ENCODE measurements at places on chromosomes 2 and 18.

GRCh38 chr2:56613920-56614319 is 430.1 kb downstream of the CCDC85A start:
- H3K4me1 ChIP-seq = no peaks in the 10 kb centered on the region
- no peak overlapping the region for H3K4me3 ChIP-seq
- H3K27me3 ChIP-seq = no peaks in the 10 kb centered on the region
- no peak for DNase-seq

- no peaks in the 10 kb centered on the region for H3K27me3 ChIP-seq
- no peak for DNase-seq
- H3K4me3 ChIP-seq = no peak overlapping the region
- no peaks in the 10 kb centered on the region for H3K36me3 ChIP-seq
Observed at GRCh38 chr2:123035541-123035940, 989.5 kb upstream of the CNTNAP5 start.

- H3K27ac ChIP-seq = no peak overlapping the region
- H3K27me3 ChIP-seq = no peaks in the 10 kb centered on the region
- peaks cover 70% of the 10 kb centered on the region for H3K4me1 ChIP-seq
- no peak overlapping the region for H3K4me3 ChIP-seq
Observed at GRCh38 chr2:101753720-101754490, 56.4 kb downstream of the MAP4K4 start.

DNA sequence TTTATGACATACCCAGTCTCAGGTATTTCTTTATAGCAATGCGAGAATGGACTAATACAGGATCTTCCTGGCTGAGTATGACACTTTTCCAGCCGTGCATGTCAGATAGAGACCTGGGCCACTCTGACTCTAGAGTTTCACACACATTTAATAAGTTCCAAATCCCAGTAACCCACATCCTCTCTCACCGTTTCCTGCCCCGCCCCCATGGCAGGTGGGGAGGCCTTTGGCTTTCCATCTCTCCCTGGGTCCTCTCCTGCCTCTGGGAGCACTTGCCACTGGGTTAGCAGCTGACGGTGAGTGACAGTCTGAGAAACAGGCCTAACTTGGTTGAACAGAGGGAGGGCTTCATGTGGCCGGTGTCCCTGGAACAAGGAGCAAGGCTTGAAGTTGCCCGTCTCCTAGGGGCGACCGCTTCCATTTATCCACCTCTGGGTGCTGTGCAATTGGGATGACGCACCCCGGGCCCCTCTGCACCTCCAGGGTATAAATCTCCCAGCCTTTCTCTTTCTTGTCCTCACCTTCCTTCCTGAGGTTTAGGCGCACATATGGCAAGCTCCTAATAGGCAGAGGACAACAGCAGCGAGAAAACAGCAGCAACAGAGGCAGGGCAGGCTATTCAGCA is 152.7 kb upstream of the HDAC4 start:
- DNase-seq = no peak
- H3K27me3 ChIP-seq = peaks cover 16% of the 10 kb centered on the region
- H3K4me1 ChIP-seq = peaks cover 18% of the 10 kb centered on the region
- no peak overlapping the region for H3K27ac ChIP-seq

GRCh38 chr2:190679813-190680591 is 31.1 kb downstream of the NAB1 start:
- H3K27ac ChIP-seq = peak overlapping the region; percentile 72
- peak; percentile 55 for DNase-seq
- H3K36me3 ChIP-seq = peaks cover 29% of the 10 kb centered on the region
- H3K4me3 ChIP-seq = peak overlapping the region; percentile 9

- peak overlapping the region; percentile 95 for H3K4me3 ChIP-seq
- DNase-seq = no peak
- H3K27ac ChIP-seq = peak overlapping the region; percentile 100
- H3K27me3 ChIP-seq = no peaks in the 10 kb centered on the region
Observed at GRCh38 chr2:195659114-195659513, 2.1 kb downstream of the SLC39A10 start.

GRCh38 chr18:12606592-12607315 is 51.2 kb downstream of the SPIRE1 start:
- H3K36me3 ChIP-seq = no peaks in the 10 kb centered on the region
- no peaks in the 10 kb centered on the region for H3K27me3 ChIP-seq
- H3K27ac ChIP-seq = no peak overlapping the region
- H3K4me1 ChIP-seq = peaks cover 2% of the 10 kb centered on the region

DNA sequence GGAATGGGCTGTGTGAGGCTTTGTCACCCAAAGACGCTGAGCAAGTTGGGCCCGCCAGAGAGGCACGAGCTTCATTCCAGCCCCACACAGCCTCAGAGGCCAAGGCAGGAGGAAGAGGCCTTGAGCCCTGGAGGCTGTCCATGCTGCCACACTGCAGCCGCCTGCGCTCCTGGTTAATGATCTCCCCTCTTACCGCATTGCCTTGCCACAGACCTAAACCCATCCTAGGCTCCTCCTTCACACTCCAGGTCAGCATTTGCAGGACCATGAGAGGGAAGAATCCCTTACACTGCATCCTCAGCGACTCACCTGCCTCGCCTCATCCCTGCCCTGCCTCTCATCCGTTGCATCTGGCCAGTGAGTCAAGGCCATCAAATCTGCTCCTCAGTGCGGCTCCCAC is 24.6 kb downstream of the KIF3C start:
- H3K27ac ChIP-seq = no peak overlapping the region
- no peaks in the 10 kb centered on the region for H3K36me3 ChIP-seq
- DNase-seq = no peak

GRCh38 chr2:160068906-160069305 is 6.5 kb upstream of the PLA2R1 start:
- H3K27ac ChIP-seq = no peak overlapping the region
- H3K4me1 ChIP-seq = no peaks in the 10 kb centered on the region
- no peaks in the 10 kb centered on the region for H3K36me3 ChIP-seq

GRCh38 chr2:57934659-57935058 is 111.9 kb upstream of the VRK2 start:
- DNase-seq = no peak
- no peak overlapping the region for H3K27ac ChIP-seq
- H3K4me1 ChIP-seq = no peaks in the 10 kb centered on the region

DNA sequence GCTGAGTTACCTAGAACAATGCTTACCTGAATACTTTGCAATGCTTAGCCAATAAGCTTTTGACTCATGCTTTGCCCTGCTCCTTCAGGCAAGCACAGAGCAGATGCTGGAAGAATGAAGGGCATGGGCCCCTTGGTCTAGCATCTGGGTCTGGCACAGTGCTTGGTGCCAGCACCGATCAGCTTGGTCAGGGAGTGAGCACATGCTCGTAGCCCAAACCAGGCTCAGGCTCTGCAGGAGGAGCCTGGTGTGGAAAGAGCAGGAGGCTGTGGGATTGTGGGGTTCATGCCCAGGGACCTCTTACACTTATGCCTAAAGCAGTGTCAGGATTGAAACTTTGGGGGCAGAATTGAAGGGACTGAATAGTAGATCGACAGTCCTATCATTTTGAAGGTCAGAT is 283.7 kb upstream of the PXDN start:
- H3K27ac ChIP-seq = no peak overlapping the region
- no peak overlapping the region for H3K4me3 ChIP-seq
- no peaks in the 10 kb centered on the region for H3K36me3 ChIP-seq
- DNase-seq = no peak
- no peaks in the 10 kb centered on the region for H3K4me1 ChIP-seq

DNA sequence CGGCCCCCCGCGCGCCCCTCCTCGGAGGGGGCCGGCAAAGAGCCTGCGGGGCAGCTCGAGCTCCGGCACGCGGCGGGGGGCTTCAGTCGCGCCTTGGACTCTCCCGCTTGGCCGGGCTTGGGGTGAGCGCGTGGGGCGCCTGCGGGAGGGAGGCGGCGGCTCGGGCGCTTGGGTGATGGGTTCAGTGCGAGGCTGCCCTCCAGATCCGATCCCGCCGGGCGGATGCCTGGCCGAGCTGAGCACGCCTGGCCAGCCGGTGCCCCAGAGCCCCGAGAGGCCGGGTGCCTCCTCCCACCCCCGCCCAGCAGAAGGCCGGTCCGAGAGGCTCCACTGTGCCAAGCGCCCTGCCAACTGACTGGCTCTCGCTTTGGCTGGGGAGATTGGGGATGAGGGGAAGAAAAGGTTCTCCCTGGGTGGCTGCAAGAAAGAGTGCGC is 273 bp upstream of the NXPH2 start:
- H3K36me3 ChIP-seq = no peaks in the 10 kb centered on the region
- no peak for DNase-seq
- no peak overlapping the region for H3K4me3 ChIP-seq

GRCh38 chr2:233443511-233444183 is 89.4 kb downstream of the DGKD start:
- H3K27me3 ChIP-seq = no peaks in the 10 kb centered on the region
- peak; percentile 92 for DNase-seq
- peaks cover 31% of the 10 kb centered on the region for H3K36me3 ChIP-seq
- H3K27ac ChIP-seq = peak overlapping the region; percentile 13
- no peak overlapping the region for H3K4me3 ChIP-seq

GRCh38 chr18:6328621-6329010 is 86.1 kb downstream of the L3MBTL4 start:
- no peak overlapping the region for H3K27ac ChIP-seq
- H3K36me3 ChIP-seq = no peaks in the 10 kb centered on the region
- H3K27me3 ChIP-seq = no peaks in the 10 kb centered on the region
- no peak for DNase-seq
- no peaks in the 10 kb centered on the region for H3K4me1 ChIP-seq

DNA sequence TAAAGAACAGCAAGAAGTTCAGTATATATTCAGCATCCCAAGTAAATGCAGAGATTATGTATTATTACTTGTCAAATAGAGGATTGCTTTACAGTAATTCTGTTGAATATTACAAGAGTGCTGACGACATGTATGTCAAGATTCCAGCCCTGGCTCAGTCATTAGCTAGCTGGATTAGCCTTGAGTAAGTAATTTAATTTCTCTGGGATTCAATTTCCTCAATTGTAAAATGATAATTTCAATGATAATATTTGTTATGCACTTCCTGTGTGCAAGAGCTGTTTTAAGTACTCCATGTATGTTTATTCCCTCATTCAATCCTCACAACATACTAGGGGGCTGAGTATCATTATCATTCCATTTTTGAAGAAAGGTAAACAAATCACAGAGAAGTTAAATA is 44.0 kb downstream of the TCF4 start:
- no peaks in the 10 kb centered on the region for H3K4me1 ChIP-seq
- H3K36me3 ChIP-seq = no peaks in the 10 kb centered on the region
- no peak for DNase-seq
- no peak overlapping the region for H3K4me3 ChIP-seq
- no peaks in the 10 kb centered on the region for H3K27me3 ChIP-seq

DNA sequence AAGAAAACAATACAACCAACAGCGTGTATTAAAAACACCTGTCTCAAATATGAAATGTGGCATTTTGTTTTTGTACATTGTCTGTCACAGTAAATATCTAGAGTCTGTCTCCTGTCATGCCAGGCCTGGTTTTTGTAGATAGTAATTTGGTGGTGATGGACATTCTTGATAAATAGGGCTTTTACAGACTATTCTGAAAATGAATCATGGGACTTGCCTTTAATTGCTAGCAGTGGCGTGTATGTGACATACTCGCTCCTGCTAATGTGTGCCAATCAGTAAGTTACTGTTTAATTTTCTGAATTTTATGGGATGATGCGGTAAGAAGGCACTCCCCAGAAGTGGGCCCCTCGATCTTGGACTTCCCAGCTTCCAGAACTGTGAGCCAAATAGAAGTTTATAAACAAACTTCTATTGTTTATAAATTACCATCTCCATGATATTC is 83.7 kb downstream of the TANC1 start:
- H3K36me3 ChIP-seq = no peaks in the 10 kb centered on the region
- H3K27ac ChIP-seq = no peak overlapping the region
- DNase-seq = no peak

DNA sequence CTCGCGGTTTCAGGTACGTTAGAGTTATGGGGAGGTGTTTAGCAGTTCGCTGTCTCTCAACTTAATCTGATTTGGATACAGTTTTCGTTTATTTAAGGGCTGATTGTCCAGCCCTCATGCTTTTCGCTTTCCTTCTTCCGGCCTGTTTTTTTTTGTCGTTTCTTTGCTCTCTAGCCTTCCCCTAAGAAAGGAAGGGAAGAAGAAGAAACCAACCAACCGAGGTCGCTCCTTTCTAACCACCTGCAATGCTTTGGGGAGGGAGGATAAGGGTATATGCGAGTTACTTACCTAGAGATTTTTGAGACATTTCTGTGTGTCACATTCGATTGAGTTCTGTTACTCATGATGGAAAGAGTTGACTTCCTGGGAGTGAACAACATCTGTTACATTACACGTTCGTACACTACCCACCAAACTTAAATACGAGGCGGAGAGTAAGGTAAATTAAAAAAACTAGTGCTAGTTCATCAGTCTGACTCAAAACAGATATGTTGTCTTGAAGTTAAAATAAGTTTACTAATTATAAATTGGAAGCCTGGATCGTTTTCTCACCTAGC is 918 bp downstream of the EIF5B start:
- H3K27ac ChIP-seq = no peak overlapping the region
- peaks cover 6% of the 10 kb centered on the region for H3K36me3 ChIP-seq
- H3K4me3 ChIP-seq = no peak overlapping the region
- no peaks in the 10 kb centered on the region for H3K27me3 ChIP-seq
- H3K4me1 ChIP-seq = peaks cover 43% of the 10 kb centered on the region
- no peak for DNase-seq

- no peak for DNase-seq
- no peak overlapping the region for H3K4me3 ChIP-seq
- peaks cover 12% of the 10 kb centered on the region for H3K36me3 ChIP-seq
- no peaks in the 10 kb centered on the region for H3K27me3 ChIP-seq
- H3K4me1 ChIP-seq = peaks cover 10% of the 10 kb centered on the region
Observed at GRCh38 chr2:191696966-191697365, 19.0 kb downstream of the NABP1 start.

- peaks cover 10% of the 10 kb centered on the region for H3K27me3 ChIP-seq
- no peaks in the 10 kb centered on the region for H3K4me1 ChIP-seq
- H3K4me3 ChIP-seq = no peak overlapping the region
- no peaks in the 10 kb centered on the region for H3K36me3 ChIP-seq
Observed at GRCh38 chr2:181844551-181845290, 46.8 kb upstream of the ITPRID2 start.

- H3K27me3 ChIP-seq = no peaks in the 10 kb centered on the region
- H3K4me1 ChIP-seq = peaks cover 2% of the 10 kb centered on the region
- no peak overlapping the region for H3K27ac ChIP-seq
- H3K36me3 ChIP-seq = no peaks in the 10 kb centered on the region
- H3K4me3 ChIP-seq = no peak overlapping the region
Observed at GRCh38 chr2:234051374-234052070, 1.0 kb downstream of the SPP2 start.

GRCh38 chr2:147389218-147389617 is 455.6 kb upstream of the ACVR2A start:
- DNase-seq = no peak
- H3K36me3 ChIP-seq = no peaks in the 10 kb centered on the region
- H3K27me3 ChIP-seq = no peaks in the 10 kb centered on the region
- no peak overlapping the region for H3K4me3 ChIP-seq
- H3K4me1 ChIP-seq = no peaks in the 10 kb centered on the region

DNA sequence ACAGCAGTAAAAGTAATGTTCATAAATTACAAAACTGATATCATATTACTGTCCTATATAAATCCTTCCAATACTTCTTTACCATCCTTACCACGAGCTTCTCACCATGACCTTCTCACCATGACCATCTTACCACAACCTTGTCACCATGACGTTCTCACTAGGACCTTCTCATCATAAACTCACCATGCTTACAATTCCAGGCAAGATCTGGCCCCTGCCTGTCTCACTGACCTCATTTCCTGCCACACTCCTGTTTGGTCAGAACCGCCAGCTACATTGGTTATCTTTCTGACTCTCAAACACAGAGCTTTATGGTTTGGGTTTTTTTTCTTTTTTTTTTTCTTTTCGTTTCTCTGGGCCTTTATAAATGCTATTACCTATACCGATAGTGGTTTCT is 827.6 kb downstream of the RNF144A start:
- peaks cover 63% of the 10 kb centered on the region for H3K4me1 ChIP-seq
- H3K4me3 ChIP-seq = peak overlapping the region; percentile 1
- H3K27ac ChIP-seq = peak overlapping the region; percentile 85
- DNase-seq = peak; percentile 83
- H3K27me3 ChIP-seq = no peaks in the 10 kb centered on the region

GRCh38 chr2:157376041-157376440 is 50.4 kb upstream of the ERMN start:
- H3K27me3 ChIP-seq = no peaks in the 10 kb centered on the region
- H3K4me3 ChIP-seq = no peak overlapping the region
- H3K27ac ChIP-seq = no peak overlapping the region
- peaks cover 25% of the 10 kb centered on the region for H3K36me3 ChIP-seq

Measured in activated CD8-positive, alpha-beta T cell treated with anti-CD3 and anti-CD28 coated beads for 36 hours (primary cell).